ENCODE measurements at places on chromosomes 7 and 10. TPM values are rescaled to one million over a fixed set of nuclear protein-coding genes. Genes with fewer than 3 reads are reported as not detected.

- DNase-seq = no peak
Measured at GRCh38 chr7:40799493-40800403, 664.9 kb downstream of the SUGCT start.

Gene ASB10
- total RNA-seq = not detected

Gene SLC13A4
- total RNA-seq = not detected

- no peak for DNase-seq
Measured at GRCh38 chr10:71472466-71472865, 75.7 kb downstream of the CDH23 start.

Gene PNLIPRP1
- not detected for total RNA-seq

DNA sequence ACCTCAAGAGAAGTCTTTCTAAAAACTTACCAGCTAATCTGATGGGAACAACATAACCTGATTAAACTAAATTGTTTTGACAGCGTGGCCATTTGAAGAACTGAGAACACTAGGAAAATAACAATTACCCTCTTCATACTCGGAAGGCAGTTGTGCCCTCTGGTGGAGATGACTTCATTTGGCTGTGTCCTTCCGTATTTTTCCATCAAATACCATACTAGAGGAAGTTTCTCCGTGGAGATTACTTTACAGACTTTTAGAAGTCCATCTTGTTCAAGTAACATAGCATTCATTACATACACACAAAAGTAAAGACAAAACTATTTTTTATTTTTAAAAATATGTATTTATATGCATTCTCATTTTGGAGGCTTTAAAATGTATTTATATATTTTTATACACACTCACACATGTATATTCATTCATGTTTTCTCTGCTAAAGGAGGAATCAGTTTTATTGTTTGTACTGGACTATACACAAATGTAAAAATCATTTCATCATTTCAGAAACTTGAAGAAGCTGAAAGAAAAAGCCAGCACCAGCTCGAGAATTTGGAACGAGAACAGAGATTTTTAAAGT lies 25.2 kb downstream of the SMNDC1 start:
- DNase-seq = peak; percentile 81

- peak; percentile 69 for DNase-seq
Measured at GRCh38 chr7:129951226-129952085, 1.3 kb downstream of the UBE2H start.

- no peak for DNase-seq
Measured at GRCh38 chr7:45670227-45670626, 96.1 kb downstream of the ADCY1 start.

- DNase-seq = no peak
Measured at GRCh38 chr10:66349726-66350125, 576.1 kb upstream of the LRRTM3 start.

GRCh38 chr10:30432622-30433305 lies 1.2 kb upstream of the MAP3K8 start:
- peak; percentile 66 for DNase-seq

- no peak for DNase-seq
Measured at GRCh38 chr7:77679608-77680007, 16.7 kb upstream of the RSBN1L start.

- no peak for DNase-seq
Measured at GRCh38 chr10:70827086-70827757, 11.5 kb downstream of the SGPL1 start.

DNA sequence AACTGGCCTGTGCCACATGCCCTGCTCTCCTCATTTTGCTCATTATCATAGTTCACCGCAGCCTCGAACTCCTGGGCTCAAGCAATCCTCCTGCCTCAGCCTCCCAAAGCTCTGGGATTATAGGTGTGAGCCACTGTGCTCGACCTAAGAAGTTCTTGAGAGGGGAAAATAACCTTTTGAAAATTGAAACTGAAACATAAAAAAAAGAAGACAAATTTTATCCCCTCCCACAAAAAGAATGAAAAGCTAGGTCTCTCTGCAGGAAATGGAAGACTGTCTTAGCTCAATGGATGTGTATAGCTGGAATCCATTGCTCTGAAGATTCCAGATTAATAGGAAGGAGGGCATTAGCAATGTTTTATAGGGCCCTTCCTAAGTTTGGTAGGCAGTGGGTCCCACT lies 2.0 kb upstream of the EXOC6 start:
- no peak for DNase-seq

- no peak for DNase-seq
Measured at GRCh38 chr10:43739161-43739560, 90.5 kb upstream of the ZNF32 start.

GRCh38 chr10:57008189-57008588 lies 647.1 kb upstream of the ZWINT start:
- no peak for DNase-seq

Gene CLRN3
- total RNA-seq = not detected

Gene NKX1-2
- not detected for total RNA-seq

DNA sequence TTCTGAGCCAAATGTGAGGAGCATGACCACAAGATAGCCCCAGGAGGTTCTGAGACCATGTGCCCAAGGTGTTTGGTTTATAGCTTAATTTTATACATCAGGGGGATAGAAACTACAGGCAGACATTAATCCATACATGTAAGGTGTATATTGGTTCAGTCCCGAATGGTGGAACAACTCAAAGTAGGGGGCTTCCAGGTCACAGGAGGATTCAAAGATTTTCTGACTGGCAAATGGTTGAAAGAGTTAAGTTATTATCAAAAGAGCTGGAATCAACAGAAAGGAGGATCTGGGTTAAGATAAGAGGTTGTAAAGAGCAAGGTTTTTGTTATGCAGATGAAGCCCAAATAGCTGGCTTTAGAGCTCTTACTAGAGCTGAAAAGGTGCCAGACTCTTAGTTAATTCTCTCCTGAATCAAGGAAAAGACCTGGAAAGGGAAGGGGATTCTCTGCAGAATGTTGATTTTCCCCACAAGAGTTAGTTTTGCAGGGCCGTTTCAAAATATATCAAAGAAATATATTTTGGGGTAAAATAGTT lies 640.0 kb downstream of the IPMK start:
- no peak for DNase-seq

- DNase-seq = no peak
Measured at GRCh38 chr7:106755641-106756040, 94.7 kb upstream of the CCDC71L start.

- DNase-seq = no peak
Measured at GRCh38 chr7:40199076-40199802, 64.4 kb downstream of the SUGCT start.

DNA sequence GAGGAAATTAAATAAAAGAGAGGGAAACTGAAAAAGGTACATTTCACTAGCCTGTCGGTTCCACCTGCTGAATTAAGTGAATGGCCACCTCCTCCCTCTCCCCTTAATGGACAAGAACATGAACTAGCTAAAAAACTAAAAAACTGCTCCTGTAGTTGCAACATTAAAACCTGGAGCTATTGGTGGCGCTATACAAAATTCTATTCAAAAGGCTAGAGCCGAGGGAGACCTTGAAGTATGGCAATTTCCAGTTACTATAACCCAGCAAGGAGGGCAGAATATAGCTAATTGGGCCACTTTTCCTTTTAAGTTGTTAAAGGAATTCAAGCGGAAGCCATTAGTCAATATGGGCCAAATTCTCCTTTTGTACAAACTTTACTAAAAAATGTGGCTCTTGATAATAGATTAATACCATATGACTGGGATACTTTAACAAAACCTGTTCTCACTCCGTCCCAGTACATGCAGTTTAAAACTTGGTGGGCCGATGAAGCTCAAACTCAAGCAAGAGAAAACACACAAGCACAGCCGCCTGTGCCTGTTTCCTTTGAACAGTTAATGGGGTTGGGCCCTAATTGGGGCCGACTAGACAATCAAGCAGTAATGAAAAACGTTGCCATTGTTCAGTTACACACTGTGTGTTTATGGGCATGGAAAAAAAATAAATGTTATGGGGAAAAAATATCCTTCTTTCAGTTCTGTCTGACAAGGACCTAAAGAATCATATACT lies 6.5 kb upstream of the CHST3 start:
- DNase-seq = no peak

- DNase-seq = no peak
Measured at GRCh38 chr7:144659211-144659610, 176.6 kb downstream of the TPK1 start.

DNA sequence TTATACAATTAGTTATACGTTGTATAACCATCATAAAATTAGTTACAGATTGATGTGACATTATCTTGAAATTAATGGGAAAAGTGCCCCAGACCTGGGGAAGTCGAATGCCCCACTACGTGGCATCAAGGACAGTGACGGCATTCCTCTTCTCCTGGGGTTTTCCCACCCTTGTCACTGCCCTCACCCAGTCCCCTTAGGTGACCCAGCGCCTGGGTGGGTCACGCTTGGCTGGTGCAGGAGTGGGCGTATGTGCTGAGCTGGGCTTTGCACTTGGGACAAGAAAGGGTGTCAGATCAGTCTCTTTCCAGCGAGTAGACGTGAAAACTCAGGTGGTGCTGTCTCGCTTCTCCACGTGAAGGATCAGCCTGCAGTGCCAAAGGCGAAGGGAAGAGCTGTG lies 7.6 kb downstream of the FOXK1 start:
- DNase-seq = no peak

GRCh38 chr7:83738291-83738835 lies 89.4 kb upstream of the SEMA3E start:
- no peak for DNase-seq

GRCh38 chr10:77811831-77812430 lies 114.6 kb downstream of the DLG5 start:
- no peak for DNase-seq

GRCh38 chr7:48180981-48181380 lies 9.7 kb downstream of the ABCA13 start:
- DNase-seq = no peak

Gene PRSS37
- not detected for total RNA-seq

Gene OPN1SW
- not detected for total RNA-seq

Gene OR6B1
- total RNA-seq = not detected

Gene GNB2
- total RNA-seq = 211 TPM

DNA sequence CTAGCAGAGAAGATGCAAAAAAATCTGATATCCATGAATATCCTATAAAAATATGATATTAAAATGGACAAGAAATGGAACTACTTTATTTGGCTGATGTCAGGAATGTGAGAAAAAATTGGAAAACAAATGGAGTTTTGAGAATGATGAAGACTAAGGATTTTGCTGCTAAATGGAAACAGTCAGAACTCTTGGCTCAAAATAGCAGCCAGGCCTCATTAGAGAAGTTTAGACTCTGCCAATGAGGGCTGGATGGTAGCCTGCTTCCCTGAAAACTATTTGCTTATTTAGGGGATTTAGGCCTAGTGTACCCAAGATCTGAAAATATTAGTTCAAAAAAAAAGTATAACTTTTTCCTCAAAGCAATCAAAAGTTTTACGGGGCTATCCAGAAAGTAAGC lies 458.5 kb downstream of the TFEC start:
- DNase-seq = no peak

DNA sequence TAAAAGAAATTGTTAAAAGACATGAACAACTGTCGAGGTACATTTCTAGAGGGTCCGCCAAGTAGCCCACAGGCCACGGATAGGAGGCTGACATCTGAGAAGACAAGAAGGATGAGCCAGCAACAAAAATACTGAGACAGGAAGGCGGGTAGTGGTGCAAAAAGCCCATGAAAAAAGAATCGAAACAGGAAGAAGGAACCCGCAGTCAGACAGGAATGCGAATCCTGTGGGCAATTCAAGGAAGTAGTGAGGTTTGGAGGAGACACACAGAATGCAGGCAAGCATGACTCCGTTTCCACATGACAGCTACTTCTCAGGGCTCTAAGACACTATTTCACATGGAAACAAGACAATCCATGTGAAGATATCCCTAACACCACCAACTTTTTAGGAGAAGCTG lies 125.2 kb downstream of the DOCK4 start:
- no peak for DNase-seq

All from activated CD4-positive, alpha-beta T cell treated with anti-CD3 and anti-CD28 coated beads, Interleukin-2, amount 10 ng/mL, durations not matched to agents 24 days and 14 days (primary cell).